ENCODE measurements at places on chromosomes 11 and 22.

DNA sequence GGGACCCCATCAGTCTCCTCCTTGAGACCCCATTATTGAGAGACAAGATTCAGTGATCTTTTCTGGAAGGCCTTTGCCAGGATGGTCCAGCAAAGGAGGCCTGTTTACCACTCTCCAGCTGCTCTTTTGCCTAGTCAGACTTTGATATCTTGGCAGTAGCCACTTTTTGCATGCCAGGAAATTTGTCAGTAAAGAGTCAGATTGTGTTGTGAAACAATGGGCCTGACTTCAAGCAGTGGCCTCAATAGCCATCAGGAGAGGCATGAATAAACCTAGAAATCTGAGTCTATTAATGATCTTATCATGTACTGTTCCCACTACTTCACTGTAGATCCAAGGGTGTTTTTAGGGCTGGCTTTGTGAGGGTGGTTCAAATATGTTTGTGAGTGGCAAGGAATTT is 479.4 kb downstream of the JRKL start:
- no peak for DNase-seq

DNA sequence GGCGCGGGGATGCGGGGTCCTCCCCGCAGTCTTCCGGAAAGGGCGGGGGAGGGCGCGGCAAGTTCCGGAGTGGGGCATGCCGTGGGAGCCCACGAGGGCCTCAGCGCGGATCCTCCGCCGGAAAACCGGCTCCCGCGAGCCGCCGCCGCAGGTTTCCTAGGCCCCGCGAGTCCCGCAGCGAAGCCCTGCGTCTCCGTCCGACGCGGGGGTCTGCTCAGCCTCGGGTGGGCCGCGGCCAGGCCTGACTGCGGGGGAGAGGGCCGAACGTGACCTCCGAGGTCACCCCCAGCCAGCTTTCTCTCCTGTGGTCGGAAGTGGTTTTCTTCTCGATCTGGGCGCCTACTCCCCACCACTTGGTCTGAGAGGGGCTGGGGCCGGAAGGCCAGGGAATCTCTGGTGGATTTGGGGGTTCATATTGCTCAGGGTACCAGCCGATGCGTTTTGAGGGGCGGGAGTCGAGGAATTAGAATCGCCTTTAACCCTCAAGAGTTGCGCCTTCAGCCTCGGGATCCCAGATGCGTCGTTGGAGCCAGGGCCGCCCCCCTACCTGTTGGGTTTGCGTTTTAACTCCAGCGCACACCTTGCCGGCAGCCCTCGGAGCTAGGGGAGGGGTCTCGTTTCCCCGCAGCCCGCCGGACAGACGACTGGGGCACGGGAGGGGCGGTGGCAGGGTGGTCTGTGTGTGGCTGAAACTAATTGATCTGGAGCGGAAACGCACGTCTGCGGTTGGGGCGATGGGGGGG is 3.6 kb upstream of the CCND1 start:
- DNase-seq, result no peak

GRCh38 chr22:46701262-46701661 is 36.8 kb downstream of the CERK start:
- no peak for DNase-seq

- DNase-seq, result no peak
These were observed 2.4 kb downstream of the TSKU start for GRCh38 chr11:76785513-76785912.

DNA sequence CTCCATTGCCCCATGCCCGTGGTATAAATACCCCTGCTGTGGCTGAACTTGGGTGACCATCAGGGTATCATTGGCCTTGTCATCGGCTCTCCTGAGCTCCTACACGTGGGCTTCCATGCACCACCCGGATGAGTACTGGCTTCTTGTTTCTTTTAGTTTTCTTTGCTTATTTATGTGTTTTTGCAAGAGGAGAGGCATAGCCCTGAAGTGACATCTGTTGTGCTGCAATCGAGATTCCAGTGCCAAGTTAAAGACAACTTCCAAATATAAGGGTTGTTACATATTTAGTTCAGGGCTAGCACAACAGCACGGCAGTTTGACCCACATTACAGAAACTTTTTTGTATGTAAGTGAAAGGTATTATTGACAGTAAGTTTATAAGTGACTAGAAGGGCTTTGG is 1087.1 kb downstream of the TBC1D22A start:
- DNase-seq, result no peak

- no peak for DNase-seq
These were observed 113.7 kb downstream of the FEZ1 start for GRCh38 chr11:125382314-125382791.

- no peak for DNase-seq
These were observed 35.8 kb upstream of the CBX6 start for GRCh38 chr22:38907767-38908166.

GRCh38 chr11:8127447-8127846 is 41.4 kb downstream of the RIC3 start:
- no peak for DNase-seq

- DNase-seq, result no peak
These were observed 51.9 kb downstream of the TEAD1 start for GRCh38 chr11:12725863-12726682.

DNA sequence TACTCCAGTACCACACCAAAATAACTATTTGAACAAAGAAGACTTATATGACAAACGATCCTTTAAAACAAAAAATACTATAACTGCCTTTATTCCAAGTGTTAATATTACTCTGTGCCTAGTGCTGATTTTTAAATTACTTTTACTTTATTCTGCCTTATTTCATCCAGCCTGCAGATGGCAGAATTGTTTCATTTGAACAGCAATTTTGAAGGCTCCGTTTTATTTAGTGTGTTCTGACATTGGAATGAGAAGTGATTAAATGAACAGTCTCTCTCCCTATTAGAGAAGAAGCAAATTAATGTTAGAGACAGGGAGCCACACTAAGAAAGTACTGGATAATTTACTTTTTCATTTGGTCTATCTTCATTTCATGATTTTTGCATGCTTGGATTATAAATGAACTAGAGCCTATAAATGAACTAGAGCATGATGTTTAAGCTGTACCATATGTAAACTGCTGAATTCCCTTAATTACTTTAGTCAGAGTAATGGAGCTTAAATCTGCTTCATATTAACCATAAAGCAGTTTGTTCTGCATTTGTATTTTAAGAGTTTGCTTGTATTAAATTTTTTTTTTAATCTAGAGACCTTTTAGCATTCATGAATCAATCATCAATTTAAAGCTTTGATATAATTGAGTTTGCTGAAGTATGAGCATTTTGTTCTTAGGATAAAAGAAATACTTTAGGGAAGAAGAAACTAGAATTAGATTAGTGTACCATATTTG is 9.8 kb downstream of the PDHX start:
- DNase-seq, result no peak

- no peak for DNase-seq
These were observed 24.7 kb downstream of the PATZ1 start for GRCh38 chr22:31321421-31321820.

- DNase-seq, result no peak
These were observed 29.6 kb downstream of the TOM1 start for GRCh38 chr22:35329114-35329847.

DNA sequence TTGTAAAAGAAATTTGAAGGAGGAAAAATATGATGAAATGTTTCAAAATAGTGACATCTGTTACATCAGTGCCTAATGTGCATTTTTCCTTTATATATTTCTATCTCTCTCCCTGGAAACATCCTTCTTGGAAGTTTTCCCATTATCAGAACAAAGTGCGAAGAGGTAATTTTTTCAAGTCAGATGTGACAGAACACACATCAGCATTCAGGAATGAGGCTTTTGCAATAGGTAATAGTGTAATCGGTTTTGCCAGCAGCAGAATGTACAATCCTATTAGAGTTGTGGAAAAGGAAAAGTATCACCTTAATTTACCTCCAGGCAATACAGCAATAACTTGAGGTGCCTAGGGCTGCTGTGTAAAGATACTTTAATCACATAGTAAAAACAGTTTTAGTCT is 275.8 kb downstream of the FAT3 start:
- DNase-seq, result no peak

DNA sequence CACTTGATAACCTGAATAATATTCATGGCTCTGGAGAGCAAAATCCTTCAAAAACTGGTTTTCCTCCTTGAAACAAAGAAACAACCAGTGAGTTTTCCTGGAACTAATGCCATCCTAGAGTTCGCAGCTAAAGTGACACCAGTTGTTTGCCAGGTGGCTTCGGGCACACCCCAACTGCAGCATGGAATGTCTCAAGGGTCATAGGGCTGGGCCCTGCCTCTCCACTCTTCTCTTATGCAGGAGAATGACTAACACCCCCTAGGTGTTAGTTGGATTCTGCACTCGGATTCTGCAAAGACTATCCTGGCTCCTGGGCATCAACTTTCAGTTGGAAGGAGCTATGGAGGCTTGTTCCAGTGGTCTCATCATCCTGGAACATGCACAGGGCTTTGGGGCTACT is 98.8 kb downstream of the KIRREL3 start:
- DNase-seq, result no peak

DNA sequence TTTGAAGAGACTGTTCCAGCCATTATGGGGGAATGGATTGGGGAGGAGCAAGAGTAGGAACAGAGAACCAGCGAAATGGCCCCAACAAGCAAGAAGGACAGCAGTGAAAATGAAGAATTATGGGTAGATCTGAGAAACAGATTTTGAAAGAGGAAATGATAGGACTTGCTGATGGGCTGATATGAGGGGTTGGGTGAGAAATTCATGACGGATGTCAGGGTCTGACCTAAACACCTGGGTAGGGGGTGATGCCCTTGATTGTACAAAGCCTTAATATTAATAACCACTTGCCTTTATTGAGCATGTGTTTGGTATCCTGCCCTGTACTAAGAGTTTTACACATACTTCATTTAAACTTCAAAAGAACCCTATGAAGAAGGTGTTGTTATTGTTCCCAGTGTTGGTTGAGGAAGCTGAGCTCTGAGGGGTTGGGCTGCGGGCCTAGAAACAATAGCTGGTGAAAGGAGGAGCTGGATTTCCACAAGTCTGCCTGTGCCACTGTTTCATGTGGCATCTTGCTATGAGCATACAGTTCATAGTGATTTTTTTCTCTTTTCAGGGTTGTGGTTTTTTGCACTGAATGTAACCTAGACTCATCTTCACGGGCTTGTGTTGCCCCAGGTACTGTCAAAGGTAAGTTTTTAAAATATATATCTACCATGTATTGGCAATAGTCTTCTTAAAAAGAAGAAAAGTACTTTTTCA is 61.1 kb upstream of the TNRC6B start:
- DNase-seq, result no peak

- no peak for DNase-seq
These were observed 53.5 kb downstream of the CYTH4 start for GRCh38 chr22:37335806-37336199.

GRCh38 chr11:46617972-46618314 is 590 bp downstream of the ATG13 start:
- DNase-seq, result no peak

DNA sequence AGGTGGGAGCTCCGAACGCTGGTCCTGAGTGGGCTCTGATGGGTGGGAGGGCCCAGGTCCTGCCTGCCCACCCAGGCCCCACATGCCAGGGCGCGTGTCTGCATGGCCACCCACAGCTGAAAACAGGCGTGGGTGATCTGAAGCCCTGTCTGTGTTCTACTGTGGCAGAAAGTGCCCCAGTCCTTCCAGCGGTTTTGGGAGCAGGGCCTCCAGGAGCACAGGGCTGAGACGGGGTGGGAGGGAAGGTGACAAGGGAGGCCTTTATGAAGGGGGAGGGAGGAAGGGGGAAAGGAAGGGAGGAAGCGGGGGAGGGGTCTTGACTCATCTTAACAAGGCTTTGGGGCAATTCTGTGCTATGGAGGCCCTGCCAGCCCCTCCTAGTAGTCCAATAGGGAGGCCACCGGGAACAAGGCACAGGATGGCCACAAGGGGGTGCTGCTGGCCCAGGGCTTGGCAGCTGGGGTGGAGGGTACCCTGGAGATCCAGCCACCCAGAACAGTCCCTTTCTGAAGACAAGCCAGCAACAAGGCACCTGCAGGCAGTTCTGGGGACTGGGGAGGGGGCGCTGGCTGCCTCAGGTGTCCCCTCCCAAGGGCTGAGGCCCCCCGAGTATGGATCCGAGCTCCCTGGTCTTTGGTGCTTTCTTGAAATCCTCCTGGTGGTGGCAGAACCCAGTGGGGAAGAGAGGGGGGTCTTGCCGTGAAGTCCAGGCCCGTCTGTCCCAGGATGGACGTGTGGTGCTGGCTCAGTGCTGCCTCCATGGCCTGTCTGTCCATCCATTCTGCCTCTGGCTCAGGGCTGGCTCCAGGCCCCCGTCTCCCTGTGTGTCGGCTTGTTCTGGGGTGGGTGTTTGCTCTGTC is 6.3 kb upstream of the FADS3 start:
- no peak for DNase-seq

DNA sequence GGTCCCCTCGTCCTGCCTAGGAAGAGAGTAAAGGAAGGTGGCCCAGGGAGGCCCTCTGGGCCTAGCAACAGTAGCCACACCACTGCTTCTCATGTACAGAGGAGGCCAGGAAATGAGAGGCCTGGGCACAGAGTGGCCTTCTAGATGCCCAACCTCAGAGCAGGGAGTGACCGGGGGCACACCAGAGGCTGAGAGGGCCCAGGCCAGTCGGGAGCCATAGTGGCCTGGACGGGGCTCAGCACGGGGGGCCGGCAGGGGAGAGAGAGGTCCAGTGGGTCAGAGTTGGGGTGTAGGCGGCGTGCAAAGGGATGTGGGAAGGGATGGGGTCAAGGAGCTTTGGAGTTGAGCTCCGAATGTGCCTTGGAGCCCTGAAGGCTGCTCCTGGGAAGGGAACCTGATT is 25.0 kb upstream of the MYEOV start:
- DNase-seq, result no peak

DNA sequence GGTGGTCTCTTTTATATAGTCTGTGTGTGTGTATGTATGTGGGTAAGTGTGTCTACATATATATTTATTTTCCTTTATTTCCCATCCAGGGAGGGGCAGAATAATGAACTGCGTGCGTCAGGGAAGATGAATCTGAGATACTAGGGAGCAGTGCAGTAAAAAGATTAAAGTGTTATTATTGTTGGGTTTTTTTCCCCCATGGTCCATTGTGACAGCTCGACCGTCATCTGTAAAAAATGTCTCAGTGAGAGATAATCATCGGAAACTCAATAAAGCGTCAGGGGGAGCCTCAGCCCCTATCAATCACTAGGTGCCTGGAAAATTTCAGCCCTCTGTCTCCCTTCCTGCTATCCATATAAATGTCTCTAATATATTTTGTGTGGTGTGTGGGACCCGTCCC is 64.6 kb downstream of the CLPB start:
- DNase-seq, result no peak

GRCh38 chr22:32448980-32449379 is 15.3 kb downstream of the BPIFC start:
- no peak for DNase-seq

DNA sequence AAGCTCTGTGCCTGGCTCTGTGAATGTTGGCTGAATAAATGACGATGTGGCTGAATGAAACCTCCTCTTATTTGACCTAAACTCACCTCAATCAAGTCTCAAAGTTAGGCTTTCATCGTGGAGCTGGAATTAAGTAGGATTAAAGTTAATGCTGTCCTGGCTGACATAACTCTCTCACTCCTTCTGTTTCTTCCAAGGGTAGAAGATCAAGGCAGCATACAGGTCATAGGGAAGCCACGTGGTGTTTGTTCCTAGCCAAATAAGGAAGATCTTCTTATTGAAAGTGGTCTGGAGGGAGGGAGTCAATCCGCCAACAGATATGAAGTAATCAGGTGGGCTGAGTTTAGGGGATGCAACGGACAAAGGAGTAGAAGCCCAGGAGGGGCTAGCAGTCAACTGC is 59.5 kb downstream of the TRIM29 start:
- no peak for DNase-seq

Measured in GOT3 (cell line).